ENCODE measurements at places on chromosomes 11 and 22. TPM values are rescaled to one million over a fixed set of nuclear protein-coding genes. Genes with fewer than 3 reads are reported as not detected.

DNA sequence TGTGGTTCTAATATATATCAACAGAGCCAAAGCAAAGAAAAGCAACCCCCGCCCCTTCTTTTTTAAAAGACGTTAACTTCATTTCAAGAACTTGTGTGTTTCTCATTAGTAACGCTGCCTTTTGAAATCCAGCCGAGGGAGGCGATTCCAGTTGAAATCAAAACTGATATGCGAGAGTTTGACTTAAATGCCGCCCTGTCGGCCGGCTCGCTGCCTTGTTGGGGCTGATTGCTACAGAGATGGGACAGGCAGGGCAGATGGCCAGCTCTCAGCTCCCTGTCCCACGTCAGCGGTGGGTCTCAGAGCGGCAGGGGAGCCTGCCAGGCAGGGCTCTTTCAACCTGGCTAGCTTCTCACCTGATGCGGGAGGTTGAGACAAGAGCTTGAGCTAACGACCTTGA, 51.9 kb upstream of the ALX4 start:
- no peak for DNase-seq

DNA sequence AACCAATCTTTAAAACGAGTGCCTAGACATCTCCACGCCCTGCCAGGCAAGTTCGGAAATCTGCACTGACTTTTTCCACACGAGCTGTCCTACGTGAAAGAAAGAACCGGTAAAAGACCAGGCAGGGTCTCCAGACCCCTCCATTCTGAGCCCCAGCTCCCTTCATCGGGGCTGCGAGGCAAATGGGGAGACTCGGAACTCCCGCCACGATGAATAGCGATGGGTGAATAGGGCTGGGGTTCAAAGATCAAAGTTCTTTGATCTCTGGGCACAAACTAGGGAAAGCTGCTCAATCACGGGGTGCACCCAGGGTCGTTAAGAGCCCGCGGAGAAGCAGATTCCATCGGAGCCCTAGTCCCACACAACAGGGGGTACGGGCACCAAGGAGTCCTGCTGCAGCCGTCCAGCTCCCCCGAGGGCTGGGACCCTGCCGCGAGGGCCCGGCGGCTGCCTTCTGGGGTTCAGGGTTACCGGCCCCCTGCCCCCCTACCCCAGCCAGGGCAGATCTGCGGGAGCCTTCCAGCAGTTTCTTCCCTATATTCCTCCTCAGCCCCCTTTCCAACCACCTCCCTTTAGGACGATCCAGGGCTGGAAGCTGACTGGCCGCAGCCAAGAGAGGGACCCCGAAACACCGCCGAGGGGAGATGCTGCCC, 1.1 kb downstream of the LRP4 start:
- peak; percentile 54 for DNase-seq

- no peak for DNase-seq
Observed at GRCh38 chr22:45155050-45155840, 8.5 kb upstream of the NUP50 start.

GRCh38 chr22:28230671-28231070, 311.6 kb upstream of the PITPNB start:
- DNase-seq, result no peak

- DNase-seq, result no peak
Observed at GRCh38 chr11:120096369-120097191, 41.3 kb downstream of the TRIM29 start.

- DNase-seq, result no peak
Observed at GRCh38 chr22:49871482-49871881, 17.8 kb downstream of the ZBED4 start.

GRCh38 chr11:125454047-125454446, 42.0 kb downstream of the FEZ1 start:
- DNase-seq, result no peak

DNA sequence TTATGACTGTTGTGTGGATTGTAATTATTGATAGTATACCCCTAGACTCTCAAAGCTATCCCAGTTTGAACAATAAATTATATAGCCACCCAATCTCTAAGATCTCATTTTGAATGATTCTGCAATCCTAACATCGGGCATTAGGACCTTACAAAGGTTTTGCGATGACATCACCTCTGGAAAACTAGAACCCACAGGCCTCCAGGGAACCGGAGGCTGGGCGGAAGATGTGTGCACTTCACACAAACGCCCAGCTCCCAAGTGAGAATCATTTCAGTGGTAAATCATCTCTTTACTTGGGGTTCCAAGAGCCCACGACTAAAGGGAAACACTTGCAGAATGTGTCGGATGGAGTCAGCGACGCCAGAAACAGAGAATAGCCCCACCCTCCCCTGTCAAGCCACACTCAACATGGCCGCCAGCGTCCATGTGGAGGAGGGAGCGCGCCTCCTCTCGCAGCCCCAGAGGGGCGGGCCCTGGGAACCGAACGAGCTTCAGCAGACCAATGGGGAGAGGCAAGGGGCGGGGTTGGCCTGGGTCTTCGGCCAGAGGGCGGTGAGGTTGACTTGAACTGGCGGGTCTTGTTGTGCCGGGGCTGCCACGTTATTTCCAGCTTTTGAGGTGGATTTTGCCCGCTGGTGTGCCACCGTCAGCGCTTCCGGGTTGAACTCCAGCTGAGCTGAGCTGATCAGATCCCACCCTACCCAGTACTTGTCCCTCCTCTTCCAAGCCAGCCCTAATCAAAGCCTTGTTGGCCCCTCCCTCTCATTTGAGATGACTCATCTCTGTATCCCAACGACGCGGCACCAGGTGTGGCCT, 8.4 kb upstream of the MRPL48 start:
- peak; percentile 98 for DNase-seq

DNA sequence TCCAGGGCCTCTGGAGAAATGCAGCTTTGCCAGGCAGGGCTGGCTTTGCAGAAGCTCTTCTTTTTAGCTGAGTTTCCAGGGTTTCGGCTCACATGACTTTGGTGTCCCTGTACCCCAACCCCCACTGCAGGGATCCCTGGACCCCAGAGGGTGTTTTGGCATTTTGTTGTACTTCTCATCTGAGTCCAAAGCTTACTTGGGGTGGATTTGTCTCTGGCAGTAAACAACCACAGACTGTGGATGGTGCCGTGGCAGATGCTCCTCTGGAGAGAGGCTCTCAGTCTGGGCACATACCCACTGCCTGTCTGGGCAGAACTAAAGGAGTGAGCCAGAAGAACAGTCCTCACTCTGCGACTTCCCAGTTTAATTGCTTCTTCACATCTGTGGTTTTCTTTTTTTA, 49.6 kb downstream of the COMMD9 start:
- DNase-seq, result no peak

GRCh38 chr11:66663741-66664296, 13.9 kb downstream of the RBM4B start:
- DNase-seq, result no peak

DNA sequence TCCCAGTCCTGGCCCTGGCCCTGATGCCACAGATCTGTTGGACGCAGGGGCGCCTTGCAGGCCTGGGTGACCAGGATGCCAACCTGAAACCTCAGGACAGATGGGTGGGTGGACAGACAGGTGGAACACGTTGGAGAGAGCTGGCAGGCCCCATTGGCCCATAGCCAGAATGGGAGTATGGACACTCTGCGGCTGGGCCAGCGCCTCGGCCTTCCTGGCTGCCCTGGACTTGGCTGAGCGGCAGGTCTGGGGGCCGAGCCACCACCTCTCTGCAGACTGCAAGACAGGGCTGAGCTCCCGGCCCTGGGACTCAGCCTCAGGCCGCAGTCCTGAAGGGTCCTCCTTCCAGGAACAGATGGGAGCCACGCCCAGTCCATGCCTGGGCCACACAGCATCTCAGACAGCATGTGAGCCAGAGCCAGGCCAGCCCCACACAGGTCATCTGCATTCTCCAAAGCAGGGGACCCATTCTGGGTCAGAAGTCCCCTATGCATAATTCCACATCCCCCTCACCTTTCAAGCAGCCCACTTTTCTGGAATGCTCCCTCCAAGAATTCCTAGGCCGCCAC, 14.1 kb downstream of the WNT7B start:
- DNase-seq, result no peak

DNA sequence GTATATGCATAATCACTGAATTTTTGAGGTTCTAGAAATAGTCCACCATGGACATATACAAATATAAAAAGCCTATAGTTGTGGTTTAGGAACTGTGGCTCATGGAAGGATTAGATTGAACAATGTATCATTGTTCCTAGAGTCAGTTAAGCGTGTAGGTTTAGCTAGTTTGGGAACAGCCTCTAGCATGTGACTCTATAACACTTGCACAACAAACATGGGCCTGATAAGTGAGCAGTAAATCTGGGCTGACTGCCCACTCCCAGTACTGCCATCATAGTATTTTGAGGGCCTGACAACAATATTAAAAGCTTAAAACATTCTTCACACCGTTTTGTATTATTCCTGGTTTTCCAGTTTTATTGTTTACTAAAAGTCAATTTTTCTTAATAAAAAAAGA, 47.0 kb downstream of the YAP1 start:
- DNase-seq, result peak; percentile 81

DNA sequence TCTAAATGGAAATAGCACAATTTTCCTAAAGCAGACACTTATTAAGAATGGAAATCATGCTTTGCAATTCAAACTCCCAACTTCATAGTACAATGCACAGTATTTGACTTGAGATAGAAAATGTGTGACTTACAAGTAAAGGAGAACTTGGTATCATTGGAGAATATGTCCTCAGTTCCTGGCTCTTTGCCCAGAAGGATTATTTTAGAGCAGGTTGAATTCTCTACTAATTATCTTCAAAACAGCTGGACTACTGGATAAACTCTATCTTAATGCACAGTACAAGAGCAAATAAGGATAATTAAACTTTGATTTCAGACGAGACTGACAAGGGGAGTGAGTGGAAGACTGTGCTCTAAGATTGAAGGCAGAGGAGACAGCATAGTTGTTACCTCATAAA, 839.4 kb downstream of the OPCML start:
- no peak for DNase-seq

DNA sequence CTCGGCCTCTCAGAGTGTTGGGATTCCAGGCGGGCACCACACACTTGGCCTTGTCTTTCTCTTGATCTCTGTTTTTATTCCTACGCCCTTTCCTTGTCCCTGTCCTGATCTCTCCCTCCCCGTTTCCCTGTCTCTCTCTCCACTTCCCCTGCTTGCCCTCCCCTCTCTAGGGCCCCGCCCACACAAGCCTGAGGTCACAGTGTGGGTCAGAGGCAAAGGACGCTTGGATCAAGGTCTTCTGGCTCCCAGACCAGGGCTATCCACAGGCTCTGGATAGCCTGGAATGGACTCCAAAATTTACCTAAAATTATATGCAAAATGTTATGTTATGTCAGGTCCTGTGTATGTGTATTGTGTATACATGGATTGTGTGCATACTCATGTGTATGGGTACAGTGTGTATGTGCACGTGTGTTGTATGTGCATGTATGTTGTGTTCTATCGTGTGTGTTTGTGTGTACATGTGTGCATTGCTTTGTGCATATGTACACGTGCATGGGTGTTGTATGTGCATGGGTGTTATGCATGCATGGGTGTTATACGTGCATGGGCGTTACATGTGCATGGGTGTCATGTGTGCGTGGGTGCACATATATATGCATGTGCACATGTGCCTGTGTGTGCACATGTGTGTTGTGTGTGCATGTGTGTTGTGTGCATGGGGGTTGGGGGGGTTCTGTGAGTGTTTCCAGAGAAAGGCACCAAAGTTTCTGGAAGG, 38.3 kb downstream of the TP53I11 start:
- no peak for DNase-seq

DNA sequence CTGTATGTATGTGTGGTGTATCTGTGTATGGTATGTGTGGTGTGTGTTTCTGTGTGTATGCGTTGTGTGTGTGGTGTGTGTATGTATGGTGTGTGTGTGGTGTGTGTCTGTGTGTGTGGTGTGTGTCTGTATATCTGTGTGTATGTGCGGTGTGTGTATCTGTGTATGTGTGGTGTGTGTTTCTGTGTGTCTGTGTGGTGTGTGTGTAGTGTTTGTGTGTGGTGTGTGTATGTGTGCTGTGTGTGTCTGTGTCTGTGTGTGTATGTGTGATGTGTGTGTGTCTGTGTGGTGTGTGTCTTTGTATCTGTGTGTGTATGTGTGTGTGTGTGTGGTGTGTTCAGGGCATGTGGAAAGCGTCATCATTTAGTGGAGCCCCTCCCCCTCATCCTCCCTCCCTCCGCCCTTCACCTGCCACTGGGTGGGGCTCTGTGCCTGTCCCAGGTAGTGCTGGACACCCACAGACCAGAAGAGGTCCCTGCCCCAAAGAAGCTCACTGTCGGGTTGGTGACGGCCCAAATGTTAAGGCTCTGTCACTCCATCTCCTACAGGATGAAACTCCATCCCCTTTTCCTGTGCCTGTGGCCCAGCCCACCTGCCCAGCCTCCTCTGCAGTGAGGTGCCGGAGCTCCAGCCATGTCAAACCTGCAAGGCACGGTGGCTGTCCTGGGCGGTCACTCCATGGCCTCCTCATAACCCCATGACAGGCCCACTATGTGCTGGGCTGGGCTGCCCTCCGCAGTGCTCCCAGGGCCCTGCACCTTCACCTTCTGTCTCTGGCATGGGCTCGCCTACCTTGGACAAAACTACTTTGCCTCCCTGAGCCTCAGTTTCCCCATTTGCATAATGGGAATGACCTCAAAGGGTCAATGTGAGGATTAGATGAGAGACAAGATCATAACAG, 23.4 kb upstream of the SHISAL1 start:
- DNase-seq, result no peak

DNA sequence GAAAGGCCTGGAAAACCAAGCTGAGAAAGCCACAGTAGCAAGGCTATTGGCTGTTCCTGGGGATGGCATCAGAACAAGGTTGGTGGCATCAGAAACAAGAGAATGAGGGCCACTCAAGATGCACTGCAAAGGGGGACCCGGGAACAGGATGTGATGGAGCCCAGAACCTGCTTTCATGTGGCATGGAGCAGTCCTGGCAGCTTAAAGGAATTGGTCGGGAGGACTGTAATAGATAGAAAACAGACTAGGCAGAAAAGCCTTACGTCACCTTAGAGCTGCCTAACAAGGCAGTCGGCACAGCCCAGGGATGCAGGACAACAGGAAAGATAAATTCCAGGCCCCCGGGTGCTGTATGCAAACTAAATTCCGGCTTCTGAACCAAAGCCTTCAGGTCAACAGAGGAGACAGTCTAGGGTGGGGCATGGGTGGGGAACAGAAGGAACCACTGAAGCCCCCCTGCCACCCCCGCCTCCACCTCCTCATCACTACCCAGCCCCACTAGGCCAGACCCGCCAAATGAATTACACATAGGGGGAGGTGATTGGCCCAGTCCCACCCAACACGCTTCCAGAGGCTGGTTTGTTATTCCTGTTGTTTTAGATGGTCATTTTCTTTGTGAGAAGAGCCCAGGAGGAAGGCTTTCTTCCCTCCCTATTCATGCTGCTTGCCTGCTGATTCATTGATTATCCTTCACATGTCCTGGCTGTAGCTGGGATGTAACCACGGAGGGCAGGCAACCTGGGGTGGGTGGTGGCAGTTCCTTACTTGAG, 25.7 kb upstream of the LRRC55 start:
- no peak for DNase-seq

- peak; percentile 69 for DNase-seq
Observed at GRCh38 chr11:57322256-57323166, 2.2 kb downstream of the TNKS1BP1 start.

Gene SPTBN2
- total RNA-seq, result 4.0 TPM

Gene CDK2AP2
- total RNA-seq, result 23.2 TPM

Gene PHLDB1
- 9.9 TPM for total RNA-seq

Gene ZP1
- total RNA-seq, result not detected

Gene MRGPRE
- not detected for total RNA-seq

Gene DDX10
- 39.5 TPM for total RNA-seq

Gene TMEM191B
- total RNA-seq, result 1.4 TPM

Gene SAA2
- total RNA-seq, result not detected

Gene OR8D4
- not detected for total RNA-seq

Gene GAB4
- not detected for total RNA-seq

Gene GTSE1
- total RNA-seq, result 15.3 TPM

Gene MAFF
- total RNA-seq, result 5.4 TPM

All from HepG2 (cell line).